ENCODE measurements at places on chromosomes 4 and X. TPM values are rescaled to one million over a fixed set of nuclear protein-coding genes. Genes with fewer than 3 reads are reported as not detected.

DNA sequence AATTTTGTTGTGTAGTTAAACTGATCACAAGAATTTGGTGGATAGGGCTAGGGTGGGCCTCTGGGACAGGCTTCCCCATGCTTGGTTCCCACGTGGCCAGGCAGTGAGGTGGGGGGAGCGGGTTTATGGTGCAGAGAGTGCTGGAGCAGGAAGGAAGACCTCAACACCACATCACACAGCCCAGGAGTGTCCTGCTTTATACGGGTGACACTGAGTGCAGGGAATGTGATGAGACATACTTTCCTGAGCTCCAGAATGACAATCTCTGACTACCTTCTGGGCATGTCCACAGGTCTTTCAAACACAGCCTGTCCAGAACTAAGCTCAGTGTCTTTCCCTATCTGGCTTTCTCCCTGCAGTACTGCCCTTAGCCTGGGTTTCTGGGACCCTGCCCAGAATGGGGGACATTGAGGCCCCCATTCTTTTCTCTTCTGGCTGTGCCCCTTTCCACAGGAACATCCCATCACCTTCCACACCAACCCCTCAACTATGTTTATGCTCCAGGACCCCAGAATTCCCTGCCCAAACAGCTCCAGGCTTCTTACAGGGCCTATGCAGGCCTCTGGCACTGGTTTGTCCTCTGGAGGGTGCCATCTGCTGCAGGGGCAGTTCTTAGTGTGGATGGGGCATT lies 36.5 kb upstream of the RASL11B start:
- DNase-seq, result no peak

CDKL2 gene
- polyA plus RNA-seq, result 11.2 TPM

DNA sequence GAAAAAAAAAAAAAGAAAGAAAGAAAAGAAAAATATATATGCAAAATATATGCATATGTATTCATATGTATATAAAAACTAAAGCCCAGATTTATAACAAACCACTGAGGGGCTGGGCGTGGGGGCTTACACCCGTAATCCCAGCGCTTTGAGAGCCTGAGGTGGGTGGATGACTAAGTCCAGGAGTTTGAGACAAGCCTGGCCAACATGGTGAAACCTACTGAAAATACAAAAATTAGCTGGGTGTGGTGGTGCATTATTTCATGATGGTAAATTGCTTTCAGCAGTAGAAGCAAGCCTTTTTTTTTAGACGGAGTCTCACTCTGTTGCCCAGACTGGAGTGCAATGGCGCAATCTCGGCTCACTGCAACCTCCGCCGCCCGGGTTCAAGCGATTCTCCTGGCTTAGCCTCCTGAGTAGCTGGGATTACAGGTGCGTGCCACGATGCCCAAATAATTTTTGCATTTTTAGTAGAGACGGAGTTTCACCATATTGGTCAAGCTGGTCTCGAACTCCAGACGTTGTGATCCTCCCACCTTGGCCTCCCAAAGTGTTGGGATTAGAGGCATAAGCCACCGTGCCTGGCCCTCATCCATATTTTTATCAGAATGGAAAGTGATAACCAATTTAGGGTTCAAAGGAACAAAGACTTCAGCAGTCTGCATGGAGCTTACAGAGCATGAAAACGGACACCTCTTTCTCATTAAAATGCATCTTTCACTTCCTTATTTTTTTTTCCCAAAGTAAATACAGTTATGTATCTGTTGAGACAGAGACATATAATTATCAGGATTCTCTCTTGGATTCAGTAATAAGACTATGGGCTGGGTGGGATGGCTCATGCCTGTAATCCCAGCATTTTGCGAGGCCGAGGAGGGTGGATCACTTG lies 27.7 kb upstream of the MOB1B start:
- DNase-seq, result no peak

DNA sequence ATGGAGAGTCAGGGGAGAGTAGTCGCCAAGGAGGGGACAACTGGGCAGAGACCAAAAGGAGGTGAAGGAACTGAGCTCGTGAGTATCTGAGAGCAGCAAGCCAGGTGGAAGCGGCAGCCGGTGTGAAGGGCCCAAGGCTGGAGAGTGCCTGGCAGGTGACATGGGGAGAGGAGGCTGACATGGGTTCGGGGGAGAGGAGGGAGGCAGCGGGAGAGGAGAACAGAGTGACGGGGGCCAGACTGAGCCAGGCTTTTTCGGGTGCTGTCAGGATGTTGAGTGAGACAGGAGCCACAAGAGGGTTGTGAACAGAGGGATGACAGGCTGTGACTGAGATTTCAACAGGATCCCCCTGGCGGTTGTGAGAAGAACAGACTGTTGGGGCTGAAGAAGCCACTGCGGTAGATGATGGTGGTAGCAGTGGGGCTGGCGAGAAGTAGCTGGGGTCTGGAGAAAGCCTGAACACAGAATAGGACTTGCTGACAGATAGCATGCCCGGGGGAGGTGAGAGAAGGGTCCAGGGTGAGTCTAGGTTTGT lies 5.7 kb downstream of the ELK1 start:
- DNase-seq, result no peak

DNA sequence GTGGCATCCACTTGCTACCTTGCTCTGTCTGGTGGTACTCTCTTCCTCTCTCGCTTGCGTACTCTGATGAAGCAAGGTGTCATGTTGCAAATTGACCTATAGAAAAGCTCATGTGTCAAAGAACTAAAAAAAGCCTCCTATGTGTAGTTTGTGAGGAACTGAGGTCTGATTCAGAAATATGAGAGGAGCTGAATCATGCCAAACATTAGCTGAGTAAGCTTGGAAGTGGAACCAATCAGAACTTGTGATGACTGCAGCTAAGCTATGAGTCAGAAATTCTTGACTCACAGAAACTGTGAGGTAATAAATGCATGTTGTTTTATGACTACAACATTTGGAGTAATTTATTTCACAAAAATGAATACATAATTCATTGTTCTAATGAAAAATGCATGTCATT lies 2138.8 kb downstream of the PCDH7 start:
- no peak for DNase-seq

DNA sequence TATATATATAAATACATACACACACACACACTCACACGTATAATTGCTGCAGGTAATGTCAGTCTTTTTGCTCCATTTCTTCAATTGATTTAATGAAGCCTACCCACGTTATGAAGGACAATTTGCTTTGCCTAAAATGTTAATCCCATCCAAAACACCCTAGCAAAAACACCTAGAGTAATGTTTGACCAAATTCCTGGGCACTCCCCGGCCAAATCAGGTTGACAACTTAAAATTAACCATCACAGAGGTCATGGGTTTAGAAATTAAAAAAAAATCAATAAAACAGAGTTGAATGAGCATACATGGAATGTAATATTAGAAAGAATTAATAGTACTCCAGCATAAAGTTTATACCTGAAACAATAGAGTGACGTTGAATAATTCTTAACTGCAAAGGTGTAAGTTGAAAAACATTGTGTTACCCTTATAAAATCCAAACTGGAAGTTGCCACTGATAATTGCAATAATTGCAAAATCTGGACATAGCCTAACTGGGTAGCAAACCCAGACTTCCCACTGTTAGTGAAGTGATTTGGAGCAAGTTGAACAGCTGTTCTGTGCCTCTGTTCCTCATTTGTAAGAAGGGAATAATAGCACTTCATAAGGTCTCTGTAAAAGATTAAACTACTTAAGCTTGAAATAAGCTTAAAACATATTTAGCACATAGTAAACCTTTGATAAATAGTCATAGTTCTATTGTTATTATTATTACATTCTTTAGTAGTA lies 2120.5 kb downstream of the PCDH7 start:
- no peak for DNase-seq

All from right renal pelvis (tissue), 4 donors.